ENCODE measurements at places on chromosomes 16 and 17.

GRCh38 chr17:2609091-2609490, 15.6 kb downstream of the PAFAH1B1 start:
- DNase-seq, result no peak

- no peak for DNase-seq
These were observed 275.7 kb downstream of the TOX3 start for GRCh38 chr16:52271088-52271750.

- DNase-seq, result no peak
These were observed 693.0 kb upstream of the SOX9 start for GRCh38 chr17:71427801-71428200.

DNA sequence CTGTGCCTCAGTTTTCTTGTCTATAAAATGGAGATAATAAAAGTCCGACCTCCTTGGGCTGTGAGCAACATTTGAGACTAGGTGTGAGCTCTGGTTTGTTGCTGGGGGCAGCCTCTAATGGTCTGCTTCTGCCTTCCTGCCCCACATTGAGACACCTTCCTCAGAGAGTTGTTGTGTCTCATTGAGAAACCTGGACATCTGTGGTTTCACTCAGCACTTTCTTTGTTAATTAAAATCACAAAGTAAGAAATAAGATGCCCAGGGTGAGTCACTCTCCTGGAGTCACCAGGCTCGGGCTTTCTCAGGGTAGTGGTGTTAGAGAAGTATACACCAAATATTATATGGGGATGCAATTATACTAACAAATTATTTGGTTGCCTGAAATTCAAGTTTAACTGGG, 389.2 kb upstream of the SALL1 start:
- no peak for DNase-seq

- no peak for DNase-seq
These were observed 259.4 kb upstream of the TBX2 start for GRCh38 chr17:61140081-61140786.

DNA sequence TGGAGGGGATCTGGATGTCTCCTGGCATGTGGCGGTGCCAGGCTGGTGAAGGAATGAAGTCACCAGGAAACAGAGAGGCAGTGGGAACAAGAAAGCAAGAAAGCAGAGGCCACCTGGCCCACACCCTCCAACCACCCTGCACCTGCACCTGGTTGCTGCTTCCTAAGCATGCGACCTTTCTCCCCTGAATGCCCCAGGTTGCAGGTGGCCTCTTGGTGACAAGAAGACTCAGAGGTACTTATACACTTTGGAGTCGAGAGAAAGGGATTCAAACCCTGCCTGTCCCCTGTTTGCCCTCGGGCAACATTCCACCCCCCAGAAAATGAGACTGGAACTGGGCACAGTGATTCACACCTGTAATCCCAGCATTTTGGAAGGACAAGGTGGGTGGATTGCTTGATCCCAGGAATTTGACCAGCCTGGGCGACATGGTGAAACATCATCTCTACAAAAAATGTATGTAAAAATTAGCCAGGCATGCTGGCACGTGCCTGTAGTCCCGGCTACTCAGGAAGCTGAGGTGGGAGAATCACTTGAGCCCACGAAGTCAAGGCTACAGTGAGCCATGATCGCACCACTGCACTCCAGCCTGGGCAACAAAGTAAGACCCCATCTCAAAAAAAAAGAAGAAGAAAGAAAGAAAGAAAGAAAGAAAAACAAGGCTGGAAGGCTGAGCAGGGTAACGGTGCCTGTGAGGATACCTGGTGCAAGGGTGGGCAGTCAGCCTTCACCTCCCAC, 34.6 kb upstream of the TNRC6C start:
- DNase-seq, result no peak

DNA sequence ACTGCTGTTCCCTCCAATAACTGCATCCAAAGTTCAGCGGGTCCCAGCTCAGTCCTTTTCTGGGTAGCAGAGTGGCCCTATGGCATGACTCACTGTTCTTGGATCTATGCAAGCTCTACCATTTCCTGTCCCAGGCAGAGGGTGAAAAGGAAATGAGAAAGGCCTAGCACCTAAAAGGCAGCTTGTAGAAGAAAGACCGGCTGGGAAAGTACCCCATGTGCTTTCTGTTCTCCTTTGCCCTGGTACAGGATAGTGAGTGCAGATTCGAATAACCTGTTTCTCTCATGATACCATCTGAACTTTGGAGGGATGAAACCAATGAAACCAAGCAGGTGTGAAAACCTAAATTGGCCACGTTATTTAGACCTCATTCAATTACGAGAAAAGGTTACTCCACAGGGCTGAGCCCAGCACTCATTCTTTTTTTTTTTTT, 12.7 kb upstream of the HASPIN start:
- DNase-seq, result no peak

DNA sequence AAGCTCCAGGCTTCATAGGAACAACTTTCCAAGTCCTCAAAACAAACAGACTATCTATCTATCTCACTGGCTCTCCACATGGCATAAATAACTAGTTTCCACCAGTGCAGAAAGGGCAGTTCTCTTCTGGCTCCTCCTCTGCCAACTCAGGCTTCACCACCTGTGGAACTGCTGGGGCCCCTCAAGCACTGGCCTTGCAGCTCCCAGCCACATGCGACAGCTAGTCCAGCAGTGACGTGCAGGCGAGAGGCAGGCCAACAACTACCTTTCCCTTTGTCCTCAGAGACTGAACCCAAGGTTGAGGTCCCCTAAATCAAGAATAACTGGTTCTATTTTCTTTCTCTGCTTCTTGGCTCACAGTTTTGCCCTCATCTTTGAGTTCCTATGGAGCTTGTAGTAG, 137.6 kb downstream of the AATF start:
- no peak for DNase-seq

- no peak for DNase-seq
These were observed 541 bp downstream of the ZNF18 start for GRCh38 chr17:11996722-11997146.

DNA sequence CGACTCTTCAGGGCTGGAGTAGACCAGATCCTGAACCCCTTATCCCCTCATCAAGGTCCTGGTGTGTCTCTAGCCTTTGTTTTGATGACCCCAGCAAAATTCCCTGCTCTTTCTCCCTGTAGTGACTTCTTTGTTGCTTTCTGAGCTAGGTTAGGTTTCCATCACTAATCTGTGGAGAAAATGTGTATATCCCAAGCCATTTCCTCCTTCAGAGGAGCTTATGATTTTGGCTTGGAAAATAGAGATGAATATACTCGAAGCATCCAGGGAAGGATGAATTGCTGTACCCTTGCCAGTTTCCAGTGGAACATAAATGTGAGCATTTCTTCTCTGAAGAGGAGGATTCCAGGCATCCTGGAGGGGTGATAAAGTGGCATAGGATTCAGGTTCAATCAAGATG, 55.8 kb downstream of the KSR1 start:
- no peak for DNase-seq

GRCh38 chr16:6428861-6429260, 903.8 kb upstream of the RBFOX1 start:
- DNase-seq, result no peak

DNA sequence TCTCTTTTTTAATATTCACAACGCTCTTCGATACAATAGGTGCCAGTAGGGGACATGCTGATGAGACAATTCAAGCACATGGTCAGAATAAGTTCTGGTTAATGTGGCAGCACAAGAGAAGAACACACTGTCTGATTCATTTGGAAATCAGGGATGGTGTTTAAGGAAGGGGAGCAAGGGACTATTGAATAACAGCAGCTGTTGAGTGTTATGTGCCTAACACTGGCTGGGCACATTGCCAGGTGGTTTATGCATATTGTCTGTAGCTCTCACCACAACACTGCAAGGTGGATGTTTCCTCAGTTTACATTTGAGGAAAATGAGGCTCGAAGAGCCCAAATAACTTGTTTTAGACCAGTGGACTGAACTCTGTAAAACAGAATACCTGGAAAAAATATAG, 44.2 kb downstream of the LYRM9 start:
- DNase-seq, result no peak

GRCh38 chr16:22670551-22671041, 143.4 kb upstream of the HS3ST2 start:
- DNase-seq, result no peak

GRCh38 chr16:81590714-81591544, 146.3 kb downstream of the CMIP start:
- no peak for DNase-seq

DNA sequence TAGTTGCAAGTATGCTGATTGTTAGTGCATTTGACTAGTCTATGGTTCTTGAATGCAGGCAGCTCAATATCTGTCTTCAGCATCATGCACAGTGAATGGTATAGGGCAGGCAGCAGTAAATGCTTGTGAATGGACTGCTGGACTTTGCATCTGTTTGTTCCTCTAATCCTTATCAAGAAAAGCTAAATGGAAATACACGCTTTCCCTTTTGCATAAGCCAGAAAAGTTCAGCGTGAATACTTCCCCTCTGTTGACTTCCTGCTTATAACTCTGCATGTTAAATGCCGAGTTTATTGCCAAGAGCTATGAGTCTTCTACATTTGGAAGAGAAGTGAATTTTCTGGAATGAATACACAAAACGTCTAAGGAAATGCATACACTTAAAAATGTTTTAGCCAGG, 127.9 kb upstream of the CPHXL start:
- no peak for DNase-seq

GRCh38 chr16:31157136-31157535, 7.3 kb upstream of the PRSS36 start:
- DNase-seq, result no peak

GRCh38 chr17:28426081-28426519, 20.1 kb upstream of the SLC46A1 start:
- no peak for DNase-seq

DNA sequence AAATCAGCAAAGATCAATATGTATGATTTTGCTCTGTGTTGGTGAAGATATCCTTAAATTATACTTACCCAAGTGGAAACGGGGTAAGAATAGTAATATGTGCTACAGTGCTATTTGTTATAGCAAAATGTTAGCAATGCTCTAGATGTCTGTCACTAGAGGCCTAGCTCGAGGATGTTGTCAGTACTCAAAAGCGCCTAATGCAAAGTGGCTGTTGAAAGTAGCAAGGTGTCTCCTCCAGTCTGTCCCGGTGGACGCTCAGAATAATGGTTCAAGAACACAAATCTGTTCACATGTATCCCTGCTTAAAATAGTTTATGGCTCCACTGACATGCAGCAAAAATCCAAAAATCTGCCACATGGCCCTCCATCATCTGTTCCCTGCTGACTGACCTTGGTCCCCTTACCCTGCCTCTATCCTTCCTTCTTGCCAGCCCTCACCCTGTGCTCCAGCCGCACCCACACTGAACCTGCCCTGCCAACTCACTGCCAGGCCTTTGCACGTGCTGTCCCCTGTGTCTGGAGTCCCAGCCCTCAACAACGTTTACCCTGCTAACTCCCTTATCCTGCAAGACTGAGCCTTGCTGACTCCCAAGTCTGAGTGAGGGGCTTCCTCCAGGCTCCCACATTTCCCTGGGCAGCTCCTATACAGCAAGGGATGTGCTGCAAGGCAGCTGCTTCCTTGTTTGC, 9.6 kb upstream of the RNF112 start:
- no peak for DNase-seq

DNA sequence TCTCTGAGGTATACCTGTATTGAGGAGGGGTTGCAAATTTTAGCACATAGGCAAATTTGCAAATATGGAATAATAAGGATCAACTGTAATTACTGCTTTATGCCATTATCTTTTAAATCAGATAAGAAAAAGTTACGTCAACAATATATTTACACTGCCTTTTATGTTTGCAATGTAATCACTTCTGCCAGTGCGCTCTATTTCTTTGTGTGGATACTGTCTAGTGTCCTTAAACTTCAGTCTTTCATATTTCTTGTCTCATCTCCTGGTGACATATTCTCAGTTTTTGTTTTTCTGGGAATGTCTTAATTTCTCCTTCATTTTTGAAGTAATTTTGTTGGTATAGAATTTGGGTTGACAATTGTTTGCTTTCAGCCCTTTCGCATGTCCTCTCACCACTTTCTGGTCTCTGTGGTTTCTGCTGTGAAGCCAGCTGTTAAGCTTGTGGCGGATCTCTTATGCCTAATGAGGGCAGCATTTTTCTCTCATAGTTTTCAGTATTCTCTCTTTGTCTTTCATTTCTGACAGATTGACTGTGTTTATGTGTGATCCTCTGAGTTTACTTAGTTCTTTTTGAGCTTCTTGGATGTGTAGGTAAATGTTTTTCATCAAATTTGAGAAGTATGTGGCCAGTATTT, 37.6 kb upstream of the ABCC11 start:
- no peak for DNase-seq

- peak; percentile 49 for DNase-seq
These were observed 691 bp upstream of the TMEM98 start for GRCh38 chr17:32927201-32927723.

DNA sequence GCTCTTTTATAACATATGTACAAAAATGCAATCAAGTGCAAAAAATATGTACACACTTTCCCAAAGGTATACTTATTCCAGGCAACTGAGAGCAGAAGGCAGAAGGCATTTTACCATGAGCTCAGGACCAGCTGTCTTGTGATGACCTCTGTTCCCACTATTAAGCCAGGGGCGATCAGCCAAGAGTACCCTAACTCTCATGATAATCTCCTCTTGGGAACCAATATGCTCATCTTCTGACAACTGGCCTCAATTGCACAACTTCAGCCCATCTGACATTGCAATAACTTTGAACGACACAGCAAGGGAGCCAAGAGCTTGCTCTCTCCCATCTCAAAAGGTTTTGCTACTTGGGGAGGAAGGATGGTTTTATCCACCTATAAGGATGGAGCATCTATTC, 471.9 kb downstream of the HS3ST3B1 start:
- DNase-seq, result no peak

DNA sequence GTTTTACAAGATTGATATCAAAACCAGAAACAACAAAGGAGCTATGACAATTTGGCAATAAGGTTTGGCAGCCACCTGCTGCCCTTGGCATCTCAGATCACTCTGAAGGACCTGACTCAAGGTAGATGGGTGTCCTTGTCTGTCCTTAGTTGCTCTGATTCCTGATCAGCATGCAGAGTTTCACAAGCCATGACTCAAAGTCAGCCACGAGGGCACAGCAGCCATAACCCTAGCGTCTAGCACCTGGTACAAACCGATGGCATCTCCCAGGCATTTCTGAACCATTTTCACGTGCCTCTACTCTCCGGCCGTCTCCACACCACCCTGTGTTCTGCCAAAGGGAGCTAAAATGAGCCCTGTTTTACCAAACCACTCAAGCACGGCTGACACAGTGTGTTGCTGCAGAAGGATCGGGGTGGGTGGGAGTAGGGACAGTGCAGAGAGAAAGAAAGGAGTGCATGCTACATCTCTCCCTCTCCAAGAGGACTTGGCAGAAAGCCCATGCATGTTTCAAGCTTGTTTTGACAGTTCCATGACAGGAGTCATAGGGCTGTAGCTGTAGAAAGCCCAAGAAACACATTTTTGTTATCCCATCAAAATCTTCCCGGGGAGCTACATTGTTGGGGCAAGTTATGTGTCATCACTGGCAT, 297.3 kb downstream of the ABCC12 start:
- no peak for DNase-seq

- no peak for DNase-seq
These were observed 10.6 kb upstream of the SCN4A start for GRCh38 chr17:63983320-63983719.

DNA sequence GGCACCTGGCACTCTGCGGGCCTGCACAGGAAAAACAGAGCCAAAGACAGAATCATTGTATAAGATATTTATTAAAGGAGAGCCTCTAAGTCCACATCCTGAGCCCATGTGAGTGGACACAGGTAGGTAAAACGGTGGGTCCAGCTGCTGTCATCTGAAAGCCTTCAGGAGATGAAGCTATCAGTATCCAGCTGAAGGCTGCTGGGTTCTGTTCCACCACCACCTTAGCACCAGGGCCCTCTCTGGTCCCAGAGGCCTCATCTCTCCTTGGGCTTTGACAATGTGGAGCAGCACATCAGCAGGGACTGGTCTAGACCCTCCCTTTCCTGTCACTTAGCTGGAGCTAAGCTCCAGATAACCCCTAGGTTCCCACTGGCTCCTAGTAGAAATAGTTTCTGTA, 7.3 kb downstream of the TMEM106A start:
- DNase-seq, result no peak
